ENCODE measurements at places on chromosomes 5 and 9.

DNA sequence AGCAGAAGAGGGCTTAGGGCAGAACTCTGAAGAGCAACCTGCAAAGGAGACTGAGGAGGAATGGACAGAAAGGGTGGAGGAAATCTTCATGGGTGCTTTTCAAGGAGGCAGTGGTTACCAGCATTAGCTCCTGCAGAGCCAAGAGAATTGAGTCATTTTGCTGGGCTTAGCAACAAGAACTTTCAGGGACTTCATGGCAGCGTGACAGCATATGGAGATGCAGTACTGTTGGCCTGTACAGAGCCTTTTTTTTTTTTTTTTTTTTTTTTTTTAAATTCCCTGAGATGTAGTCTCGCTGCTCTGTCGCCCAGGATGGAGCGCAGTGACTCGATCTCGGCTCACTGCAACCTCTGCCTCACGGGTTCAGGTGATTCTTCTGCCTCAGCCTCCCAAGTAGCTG lies 296.0 kb upstream of the DMRT1 start:
- no peak for DNase-seq

GRCh38 chr9:82972446-82972845 lies 90.5 kb downstream of the RASEF start:
- DNase-seq, result no peak

DNA sequence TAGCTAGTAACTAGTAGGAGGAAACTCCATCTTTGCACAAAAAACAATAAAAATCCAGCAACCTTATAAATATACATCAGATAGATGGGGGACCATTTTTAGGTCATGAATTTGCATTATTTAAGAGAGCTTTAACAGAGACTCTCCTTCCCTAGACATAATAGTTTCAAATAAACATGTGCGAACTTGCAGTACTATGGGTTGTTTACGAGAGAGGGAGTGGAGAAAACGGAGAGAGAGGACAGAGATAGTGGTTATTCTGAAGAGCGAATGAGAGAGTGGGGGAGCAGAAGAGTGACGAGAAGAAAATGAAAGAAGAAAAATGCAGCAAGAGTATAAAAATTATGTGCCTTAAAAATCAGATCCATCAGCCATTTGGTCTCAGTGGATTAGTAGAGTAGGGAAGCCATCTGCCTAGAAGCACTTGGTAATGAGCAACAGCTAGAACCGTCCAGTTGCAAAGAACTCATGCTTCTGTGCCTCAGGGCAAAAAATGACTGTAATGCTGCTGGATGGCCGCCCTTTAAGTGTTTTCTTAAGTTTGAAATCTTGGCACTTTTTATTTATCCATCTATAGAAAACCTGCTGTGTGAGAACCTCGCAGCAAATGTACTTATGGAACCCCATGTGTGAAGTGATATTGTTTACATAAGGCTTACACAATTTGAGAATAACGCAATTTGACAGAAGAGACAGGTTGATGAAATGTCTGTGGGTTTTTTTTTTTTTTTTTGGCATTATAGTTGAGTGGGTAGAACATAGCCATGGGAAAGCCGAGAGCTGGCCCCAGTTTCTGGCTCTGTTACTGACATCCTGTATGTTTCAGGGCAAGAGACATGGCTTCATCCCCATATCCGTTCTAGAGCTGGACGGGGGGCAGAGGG lies 95.6 kb upstream of the ZNF608 start:
- DNase-seq, result peak; percentile 32

DNA sequence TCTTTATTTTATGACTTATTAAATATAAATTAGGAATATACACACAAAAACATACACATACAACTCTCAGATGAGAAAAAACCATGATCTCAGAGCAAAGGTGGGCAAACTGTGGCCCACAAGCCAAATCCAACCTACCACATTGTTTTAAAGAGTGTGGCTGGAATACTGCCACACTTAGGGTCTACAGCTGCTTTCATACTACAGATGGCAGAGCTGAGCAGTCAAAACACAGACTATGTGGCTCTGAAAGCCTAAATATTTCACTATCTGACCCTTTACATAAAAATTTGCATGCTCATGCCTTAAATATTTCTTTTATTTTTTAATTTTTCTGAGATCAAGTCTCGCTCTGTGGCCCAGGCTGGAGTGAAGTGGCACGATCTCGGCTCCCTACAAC lies 28.3 kb downstream of the LEAP2 start:
- peak; percentile 14 for DNase-seq

DNA sequence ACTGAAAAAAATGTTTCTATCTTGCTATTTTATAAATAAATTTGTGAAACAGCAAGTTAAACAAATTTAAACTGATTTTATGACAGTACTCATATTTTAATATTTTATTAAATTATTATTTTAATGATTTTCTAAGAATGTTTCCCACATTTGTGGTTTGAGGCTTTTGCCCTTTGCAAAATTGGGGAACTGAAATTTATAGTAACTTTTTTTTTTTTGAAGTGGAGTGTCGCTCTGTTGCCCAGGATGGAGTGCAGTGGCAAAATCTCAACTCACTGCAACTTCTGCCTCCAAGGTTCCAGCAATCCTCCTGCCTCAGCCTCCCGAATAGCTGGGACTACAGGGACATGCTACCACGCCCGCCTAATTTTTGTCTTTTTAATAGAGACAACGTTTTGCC lies 7.2 kb upstream of the ADGRV1 start:
- no peak for DNase-seq

GRCh38 chr9:20549053-20549452 lies 73.2 kb downstream of the MLLT3 start:
- DNase-seq, result no peak

GRCh38 chr9:127509955-127510299 lies 58.6 kb downstream of the LRSAM1 start:
- DNase-seq, result no peak

DNA sequence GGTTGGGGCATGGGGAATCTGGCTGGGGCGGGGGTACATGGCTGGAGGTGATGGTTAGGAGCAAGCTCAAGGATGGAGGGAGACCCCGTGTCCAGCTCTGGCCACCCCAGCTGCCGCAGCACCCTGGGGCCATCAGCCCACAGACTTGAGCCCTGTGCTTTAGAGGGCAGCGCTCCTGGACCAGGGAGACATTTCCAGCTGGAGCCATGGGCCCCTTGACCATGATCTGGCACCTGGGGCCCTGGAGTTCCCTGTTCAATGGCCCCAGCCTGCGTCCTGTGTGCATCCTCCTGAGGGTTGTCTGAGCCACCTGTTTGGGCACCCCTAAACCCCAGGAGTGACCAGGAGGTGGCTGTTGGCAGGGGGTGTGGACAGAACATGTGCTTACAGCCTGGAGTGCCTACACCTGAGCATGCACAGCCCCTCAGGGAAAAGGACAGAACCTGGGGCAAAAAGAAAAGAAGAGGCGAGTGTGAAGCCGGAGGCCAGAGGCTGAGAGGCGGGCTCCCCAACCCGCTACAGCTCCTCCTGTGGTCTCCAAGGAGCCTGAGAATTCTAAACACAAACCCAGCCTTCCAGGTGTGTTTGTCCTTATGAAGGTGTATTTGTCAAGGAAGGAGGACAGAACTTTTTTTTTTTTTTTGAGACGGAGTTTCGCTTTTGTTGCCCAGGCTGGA lies 126.7 kb downstream of the C9orf50 start:
- DNase-seq, result no peak

- DNase-seq, result no peak
Measured at GRCh38 chr5:104612005-104612404, 1049.4 kb upstream of the NUDT12 start.

- no peak for DNase-seq
Measured at GRCh38 chr5:173884402-173885053, 3.6 kb upstream of the CPEB4 start.

- DNase-seq, result peak; percentile 28
Measured at GRCh38 chr5:40491644-40492043, 188.1 kb upstream of the PTGER4 start.

DNA sequence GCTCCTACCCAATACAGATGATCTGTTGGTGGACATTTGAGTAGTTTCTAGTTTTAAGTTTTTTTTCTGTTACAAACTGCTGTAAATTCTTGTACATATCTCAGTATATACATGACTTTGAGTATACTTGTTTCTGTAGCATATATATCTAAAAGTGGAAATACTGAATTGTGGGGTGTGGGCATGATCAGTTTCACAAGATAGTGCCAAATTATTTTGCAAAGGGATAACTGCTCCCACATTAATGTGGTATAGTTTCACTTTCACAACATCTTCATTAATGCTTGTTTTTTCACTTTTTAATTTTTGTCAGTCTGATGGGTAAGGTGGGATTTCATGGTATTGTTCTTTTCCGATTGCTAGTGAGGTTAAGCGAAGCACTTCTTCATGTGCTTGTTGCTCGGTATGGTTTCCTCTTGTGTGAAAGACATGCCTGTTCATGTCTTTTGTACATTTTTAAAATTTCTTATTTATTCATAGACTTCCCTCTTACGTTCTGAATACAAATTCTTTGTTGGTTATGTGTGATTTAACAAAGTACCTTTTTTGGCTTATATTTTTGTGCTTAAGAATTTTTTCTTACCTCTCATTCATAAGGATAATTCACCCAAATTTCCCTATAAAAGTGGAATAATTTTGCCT lies 103.5 kb downstream of the CDC42SE2 start:
- no peak for DNase-seq

DNA sequence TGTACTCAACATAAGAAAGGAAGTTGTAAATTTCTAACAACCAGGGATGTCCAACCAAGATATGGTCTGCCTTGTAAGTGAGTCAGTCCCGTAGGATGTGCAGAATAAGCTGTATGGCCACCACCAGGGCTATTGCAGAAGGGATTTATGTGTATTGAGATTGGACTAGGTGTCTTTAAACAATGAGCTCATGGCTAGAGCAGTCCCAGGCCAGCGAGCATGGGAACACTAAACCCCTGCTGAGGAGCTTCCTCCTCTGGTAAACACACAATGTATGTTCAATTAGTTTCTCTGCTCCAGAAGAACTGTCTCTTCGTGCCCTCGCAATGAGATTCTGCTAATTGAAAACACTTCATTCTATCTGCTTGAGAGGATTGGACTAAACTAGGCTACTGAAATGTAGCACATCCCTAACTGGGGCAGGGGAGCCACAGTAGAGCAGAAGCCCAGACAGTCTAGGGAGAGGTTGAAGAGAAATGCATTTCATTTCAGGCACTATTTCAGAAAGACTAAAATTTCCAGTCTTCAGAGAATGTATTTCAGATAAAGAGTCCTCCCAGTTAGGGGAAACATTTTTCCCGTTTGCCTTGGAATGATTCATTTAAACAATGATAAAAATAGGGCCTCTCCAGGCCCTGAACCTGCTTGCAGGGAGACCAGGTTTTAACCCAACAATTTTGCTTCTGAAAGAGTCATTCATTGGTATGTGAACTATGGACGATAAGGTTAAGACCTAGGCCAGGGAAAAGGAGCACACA lies 154.7 kb downstream of the FAM114A2 start:
- DNase-seq, result peak; percentile 98

- peak; percentile 55 for DNase-seq
Measured at GRCh38 chr5:145471831-145472612, 363.1 kb downstream of the PRELID2 start.

DNA sequence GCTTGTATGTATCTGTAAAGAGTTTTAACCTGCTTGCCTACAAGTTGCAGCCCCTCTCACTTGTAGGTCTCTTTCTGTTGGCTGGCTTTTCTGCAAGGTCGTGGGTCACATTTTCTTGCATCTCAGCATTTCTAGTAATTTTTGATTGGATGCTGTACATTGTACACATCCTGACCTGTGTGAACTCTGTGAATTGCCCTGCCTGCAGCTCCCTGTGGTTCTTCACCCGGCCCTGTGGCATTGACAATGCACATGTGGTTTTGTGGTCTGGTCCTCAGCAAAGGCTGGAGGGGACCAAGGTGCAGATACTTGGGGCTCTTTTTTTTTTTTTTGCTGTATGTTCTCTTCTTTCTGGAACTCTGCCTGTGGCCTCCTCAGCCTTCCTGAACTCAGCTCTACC lies 53.6 kb downstream of the WNK2 start:
- no peak for DNase-seq

DNA sequence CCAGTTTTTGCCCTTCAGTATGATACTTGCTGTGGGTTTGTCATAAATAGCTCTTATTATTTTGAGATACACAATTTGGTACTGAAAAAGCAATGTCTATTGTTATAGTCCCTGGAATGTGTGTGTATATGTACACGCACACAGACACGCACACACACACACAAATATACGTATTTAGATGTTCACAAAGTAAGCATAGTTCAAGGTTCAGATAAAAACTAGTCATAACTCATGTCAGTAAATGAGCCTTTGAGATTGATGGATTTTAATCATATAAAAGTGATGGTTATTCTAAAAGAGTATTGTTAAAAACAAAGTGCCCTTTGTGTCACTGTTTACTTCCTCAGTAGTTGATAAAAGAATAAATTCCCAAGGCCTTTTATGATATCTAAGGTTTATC lies 147.3 kb downstream of the PARP8 start:
- no peak for DNase-seq

- DNase-seq, result peak; percentile 96
Measured at GRCh38 chr5:172952034-172952511, 7.2 kb upstream of the RPL26L1 start.

- DNase-seq, result no peak
Measured at GRCh38 chr5:59354274-59354673, 539.3 kb downstream of the PDE4D start.

DNA sequence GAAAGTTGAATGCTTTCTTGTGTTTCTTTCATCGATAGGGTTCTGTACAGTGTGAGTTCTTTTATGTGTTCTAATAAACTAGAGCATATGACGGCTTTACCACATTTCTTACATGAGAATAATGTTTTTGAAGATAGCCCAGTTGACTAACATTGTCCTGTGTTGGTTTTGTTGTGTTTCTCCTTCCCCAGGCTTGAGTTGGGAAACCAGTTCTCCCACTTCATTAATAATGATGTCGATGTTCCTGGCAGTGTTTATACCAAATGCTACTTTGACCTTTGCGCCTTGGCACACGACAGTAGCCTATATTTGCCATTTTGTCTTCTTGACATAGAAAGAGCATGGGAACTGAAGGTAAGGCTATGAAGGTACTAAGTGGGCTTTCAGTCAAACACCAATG lies 14.4 kb upstream of the ZNF782 start:
- no peak for DNase-seq

DNA sequence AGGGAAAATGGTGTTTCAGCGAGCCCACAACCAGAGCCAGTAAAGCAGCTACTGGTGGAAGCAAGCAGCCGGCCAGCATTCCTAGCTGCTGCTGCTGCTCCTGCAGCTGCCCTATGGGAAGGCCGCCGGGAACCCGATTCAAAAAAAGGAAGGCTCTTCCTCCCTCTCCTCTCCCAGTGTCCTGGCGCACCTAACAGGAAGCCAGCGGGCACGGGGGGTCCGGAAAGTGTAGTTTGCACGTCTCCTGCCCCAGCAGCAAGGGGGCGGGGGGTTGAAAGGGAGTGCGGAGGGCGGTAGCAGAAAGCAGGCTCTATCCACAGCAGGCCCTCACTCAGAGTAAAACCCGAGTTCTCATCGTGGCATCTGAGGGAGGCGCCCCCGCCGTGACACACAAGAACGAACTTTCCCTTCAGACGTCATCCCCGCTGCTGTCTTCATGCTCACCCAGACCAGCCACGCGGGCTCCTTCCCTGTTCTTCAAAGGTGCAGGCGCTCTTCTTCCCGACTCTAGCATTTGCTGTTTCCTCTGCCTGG lies 16.5 kb downstream of the GRXCR2 start:
- DNase-seq, result peak; percentile 52

GRCh38 chr9:73174330-73174980 lies 22.8 kb downstream of the ANXA1 start:
- DNase-seq, result no peak

- DNase-seq, result no peak
Measured at GRCh38 chr9:104974053-104974962, 46.4 kb upstream of the ABCA1 start.

- no peak for DNase-seq
Measured at GRCh38 chr5:151496041-151496484, 48.7 kb downstream of the SLC36A1 start.

- peak; percentile 64 for DNase-seq
Measured at GRCh38 chr5:89211836-89212235, 328.9 kb upstream of the MEF2C start.
